ENCODE measurements at places on chromosomes 1 and 21.
A peak's percentile ranks its signal among the peaks of the same experiment; 100 is the strongest.

DNA sequence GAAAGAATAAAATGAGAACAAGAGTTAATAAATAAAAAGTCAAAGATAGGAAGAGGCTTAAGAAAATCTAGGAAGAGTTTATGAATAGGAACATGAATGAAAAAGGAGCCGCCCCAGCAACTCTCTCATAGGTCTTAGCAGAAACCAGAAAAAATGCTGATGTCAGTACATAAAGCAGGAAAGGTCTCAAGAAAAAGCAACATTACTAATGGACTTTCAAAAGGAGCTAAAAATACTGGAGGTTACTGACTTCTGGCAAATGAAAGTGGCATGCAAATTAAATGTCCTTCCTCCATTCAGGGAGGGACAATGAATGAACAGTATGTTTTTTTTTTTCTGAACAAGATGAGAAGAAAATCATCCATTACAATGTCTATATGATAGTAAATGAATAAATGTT lies 387.6 kb downstream of the BRINP2 start:
- no peak for DNase-seq

- peak; percentile 85 for DNase-seq
These were observed at the start of gene INPP5B for GRCh38 chr1:37946703-37947360. Gene INPP5B (minus strand): TSS chr1:37947053. CDS start chr1:37946308, 745 bp downstream.

GRCh38 chr21:42701706-42702456 lies 48.5 kb downstream of the PDE9A start:
- DNase-seq: no peak

DNA sequence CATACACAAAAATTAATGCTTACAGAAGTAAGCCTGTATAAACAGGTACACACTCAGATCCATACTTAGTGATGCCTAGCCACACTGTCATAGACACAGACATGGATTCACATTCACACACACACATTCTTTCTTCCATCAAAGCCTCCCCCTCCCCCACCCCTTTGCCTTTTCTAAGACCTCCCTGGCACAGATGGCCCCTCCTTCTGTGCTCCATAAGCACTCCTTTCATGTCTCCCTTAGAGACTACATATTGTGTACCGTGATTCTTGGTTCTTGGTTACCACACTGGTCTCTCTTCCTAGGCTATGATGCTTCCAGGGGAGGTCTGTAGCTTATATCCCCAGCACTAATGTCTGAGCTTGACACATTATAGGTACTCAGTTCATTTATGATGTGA lies 2.0 kb upstream of the NHLH2 start:
- DNase-seq: no peak

DNA sequence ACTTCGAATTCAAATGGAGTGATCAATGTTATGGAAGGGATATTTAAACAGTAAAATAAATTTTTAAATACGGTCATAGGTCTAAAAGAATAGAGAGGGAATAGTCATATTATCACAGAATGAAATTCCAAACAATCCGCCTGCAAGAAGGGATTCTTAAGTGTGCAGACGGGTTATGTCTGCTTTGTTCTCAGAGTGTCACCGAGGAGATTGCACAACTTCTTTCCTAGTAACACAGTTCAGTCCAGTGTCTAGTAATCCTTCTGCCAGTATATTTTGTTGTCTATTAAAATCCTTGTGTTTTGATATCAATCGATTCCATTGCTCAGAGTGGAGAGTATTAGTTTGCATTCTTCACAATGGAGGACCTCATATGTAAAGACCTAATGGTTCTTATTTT lies 48.4 kb downstream of the LRRC53 start:
- DNase-seq: no peak

DNA sequence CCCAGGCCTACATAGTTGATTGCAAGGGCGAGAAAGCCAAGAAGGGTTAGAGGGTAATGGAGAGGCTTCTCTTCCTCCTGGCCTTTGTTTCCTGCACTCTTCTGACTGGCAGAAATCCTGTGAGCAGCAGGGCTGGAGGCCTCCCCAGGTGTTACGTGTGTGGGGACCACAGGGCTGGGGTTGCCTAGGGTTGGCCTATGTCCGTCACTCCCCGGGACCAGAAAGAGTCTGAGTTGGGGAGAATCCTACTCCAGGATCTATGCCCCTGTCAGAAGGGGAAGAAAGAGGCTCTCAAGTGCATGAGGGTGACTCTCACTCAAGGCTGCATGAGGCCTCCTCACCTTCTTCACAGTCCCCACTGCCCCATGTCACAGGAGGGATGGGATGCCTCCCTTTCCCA lies 38.5 kb downstream of the IGFN1 start:
- DNase-seq: no peak

DNA sequence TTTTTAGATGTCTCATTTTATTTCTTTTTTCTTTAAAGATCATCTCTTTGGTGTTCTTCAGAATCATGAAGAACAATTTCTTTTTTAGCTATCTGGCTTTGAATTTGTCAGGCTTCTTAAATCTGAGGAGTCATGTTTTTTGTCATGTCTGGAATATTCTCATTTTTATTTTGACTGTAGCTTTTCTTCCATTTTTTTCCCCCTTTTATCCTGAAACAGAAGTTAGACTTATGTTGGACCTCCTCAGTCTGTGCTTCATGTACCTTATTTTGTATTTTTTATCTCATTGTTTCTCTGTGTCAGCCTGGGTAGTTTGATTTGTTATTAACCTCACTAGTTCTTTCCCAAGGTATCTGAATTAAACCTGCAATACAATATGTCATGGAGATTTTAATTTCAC lies 319.2 kb upstream of the ADGRL4 start:
- DNase-seq: no peak

- DNase-seq: no peak
These were observed 46.3 kb downstream of the COL18A1 start for GRCh38 chr21:45451091-45451740.

GRCh38 chr1:29414086-29414485 lies 177.8 kb downstream of the PTPRU start:
- DNase-seq: no peak

- DNase-seq: no peak
These were observed 11.7 kb downstream of the NDC1 start for GRCh38 chr1:53826367-53826766.

GRCh38 chr1:94110021-94110761 lies 10.8 kb downstream of the ABCA4 start:
- no peak for DNase-seq

GRCh38 chr1:203084588-203085527 lies 954 bp downstream of the MYOG start:
- peak; percentile 34 for DNase-seq

GRCh38 chr21:46150491-46151121 lies 4.8 kb downstream of the FTCD start:
- no peak for DNase-seq

DNA sequence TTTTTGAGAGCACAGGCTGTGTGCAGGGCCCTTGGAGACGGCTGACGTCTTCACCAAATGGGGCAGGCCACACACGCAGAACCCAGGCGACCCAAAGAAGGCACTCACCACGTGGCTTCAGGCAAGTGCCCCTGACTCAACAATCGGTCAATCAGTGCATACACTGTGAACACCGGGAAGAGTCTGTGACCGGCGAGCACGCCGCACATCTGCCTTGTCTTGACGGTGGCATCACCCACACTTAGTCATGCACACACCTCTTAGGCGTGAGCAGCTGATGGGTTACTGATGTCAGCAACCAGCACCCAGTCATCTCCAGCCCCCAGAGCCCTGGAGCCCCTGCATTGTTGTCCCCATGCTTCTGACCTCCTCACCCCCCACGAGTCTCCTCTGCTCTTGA lies 4.9 kb upstream of the LRRC3 start:
- DNase-seq: no peak

GRCh38 chr21:44018127-44018526 lies 6.0 kb downstream of the TRAPPC10 start:
- DNase-seq: no peak

DNA sequence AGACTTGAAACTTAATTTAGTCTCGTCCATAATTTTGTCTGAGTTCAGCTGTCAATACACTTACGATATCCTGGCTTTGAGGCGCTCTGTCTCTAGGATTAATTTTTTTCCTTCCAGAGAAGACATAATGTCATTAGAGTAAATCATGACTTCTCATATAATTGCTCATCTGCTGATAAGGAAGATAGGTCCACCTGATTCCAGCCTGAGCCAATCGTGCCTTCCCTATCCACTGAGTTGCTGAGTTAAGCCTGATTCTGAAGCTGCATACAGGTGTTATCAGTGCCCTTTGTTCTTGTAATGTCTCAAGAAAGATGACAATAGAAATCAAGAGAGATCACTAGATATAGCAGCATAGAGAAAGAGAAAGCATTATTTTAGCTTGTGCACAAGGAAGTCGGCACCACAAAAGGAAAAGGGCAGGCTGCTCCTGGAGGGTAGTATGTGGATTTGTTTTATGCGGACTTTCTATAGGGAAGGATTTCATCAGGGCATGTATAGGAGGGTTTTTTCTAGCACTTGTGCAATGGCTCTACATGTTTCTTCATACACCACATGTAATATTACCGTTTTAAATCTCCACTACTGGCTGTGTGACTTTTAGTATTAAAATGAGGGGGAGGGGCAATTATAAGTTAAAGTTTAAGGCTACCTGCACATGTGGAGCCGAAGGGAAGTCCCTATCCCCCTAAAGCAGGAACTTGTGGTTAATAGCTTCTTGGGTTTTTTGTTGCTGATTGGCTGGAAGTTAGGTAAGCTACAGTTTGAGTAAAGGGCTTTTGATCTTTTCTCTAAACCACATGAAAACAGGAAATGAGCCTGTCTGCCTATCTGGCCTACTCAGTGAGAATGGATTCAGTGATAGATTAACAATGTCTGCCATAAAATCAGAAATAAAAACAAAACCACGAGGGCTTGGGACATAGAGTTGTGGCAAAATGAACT lies 133.4 kb downstream of the PLPPR5 start:
- peak; percentile 45 for DNase-seq

GRCh38 chr1:25198663-25199252 lies 33.5 kb downstream of the SYF2 start:
- no peak for DNase-seq

- DNase-seq: no peak
These were observed 673.6 kb upstream of the NR5A2 start for GRCh38 chr1:199353906-199354305.

DNA sequence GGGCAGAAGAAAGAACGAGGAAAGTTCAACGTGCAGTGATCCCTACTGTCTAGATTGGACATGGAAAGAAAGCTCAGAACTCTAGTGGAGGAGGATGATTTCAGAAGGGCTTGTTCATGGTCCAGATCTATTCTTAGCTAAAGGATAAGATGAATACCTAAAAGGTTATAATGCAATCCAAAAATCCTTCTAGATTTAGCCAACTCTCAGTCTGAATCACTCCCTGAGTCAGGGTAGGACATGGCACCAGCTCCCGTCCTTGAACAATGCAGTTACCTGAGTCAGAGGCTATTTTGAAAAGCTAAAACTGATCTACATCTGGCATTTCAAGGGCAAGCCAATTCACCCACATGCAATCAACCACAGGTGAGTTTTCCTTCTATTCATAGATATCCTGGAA lies 38.8 kb upstream of the HIVEP3 start:
- DNase-seq: no peak

GRCh38 chr1:10694633-10695627 lies 101.5 kb downstream of the CASZ1 start:
- peak; percentile 84 for DNase-seq

DNA sequence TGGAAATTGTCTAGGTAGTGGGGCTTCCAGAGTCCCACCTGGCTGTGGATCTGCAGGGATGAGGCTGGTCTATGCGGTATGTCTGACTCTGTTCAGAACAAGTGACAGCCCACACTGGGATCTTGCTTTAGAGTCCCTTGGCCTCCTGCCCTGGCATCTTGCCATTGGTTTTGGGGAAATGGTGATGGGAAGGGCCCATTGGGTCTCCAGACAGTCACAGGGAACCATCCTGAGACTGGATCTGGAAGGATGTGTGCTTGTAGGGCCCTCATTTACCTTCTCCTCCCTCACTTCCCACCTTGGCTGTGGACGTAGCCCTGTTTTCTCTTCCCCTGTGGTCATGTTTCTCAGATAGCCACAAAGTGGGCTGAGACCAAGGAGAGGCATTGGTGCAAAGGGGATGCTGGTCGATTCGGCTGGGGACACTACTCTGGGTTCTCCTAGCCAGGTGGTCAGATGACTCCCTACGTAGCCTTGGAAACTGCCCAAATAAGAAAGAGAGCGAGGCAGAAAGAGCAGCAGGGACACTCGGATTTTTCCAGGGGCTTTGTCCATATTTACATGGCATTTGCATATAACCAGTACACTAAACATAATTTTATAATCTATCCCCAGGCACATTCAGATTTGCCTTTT lies 15.1 kb downstream of the SOX13 start:
- DNase-seq: no peak

DNA sequence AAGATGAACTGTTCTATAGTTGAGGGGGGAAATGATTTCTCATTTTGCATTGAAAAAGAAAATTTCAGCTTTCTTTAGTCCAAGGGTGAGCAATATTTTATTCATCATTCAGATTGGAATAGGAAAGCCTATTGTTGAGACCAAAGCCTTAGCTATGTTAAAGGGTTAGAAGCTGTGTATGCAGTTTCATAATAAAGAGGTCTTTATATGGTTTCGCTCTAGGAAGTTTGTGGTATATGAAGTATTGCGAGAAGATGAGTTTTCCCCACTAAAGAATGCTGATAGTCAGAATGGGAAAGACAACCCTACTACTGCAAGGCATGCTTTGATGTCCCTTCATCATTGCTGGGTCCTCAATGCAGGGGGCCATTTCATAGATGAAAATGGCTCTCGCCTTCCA lies 28.6 kb downstream of the UAP1 start:
- DNase-seq: no peak

- peak; percentile 49 for DNase-seq
These were observed 9.4 kb downstream of the TMEM53 start for GRCh38 chr1:44664730-44665370.

- DNase-seq: no peak
These were observed 122.9 kb downstream of the UBR4 start for GRCh38 chr1:19087017-19087736.

Data from suppressor macrophage treated with lipopolysaccharide for 4 hours (primary cell).